ENCODE measurements at places on chromosomes 7 and 10.

- no peak for DNase-seq
Observed at GRCh38 chr7:1136841-1137516, 23.0 kb downstream of the ZFAND2A start.

DNA sequence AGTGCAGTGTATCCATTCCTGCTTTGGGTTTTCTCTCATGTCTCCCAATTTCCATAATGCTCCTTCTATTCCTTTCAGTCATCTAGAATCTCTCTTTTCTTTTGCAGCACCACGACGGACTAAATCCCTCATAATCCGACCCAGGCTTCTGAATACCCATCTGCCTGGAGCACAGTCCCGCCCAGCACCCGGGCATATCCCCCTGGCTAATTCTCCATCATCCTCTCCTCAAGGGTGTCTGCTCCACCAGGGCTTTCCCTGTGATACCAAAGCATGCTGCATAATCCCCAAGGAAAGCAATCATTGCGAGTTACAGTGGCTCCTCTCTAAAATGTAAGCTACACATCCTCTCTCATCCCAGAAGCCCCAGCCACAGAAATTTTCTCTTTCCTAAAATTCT is 321.9 kb downstream of the CCDC3 start:
- no peak for DNase-seq

DNA sequence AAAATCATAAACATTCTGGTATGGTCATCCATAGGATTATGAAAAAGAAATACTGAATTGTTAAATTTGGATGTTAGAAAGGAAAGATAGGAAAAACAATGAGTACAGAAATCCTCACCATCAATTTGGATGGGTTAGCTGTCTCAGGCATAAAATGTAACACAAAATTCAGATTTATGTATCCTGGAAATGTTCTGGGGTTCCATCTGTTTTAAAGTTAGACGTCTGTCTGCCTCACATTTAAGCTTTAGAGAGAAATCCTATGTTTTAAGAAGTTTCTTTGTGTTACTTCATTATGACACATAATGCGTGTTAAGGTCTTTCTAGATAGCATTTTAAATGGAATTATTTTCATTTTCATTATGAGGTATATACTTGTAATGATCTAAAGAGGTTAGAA is 103.5 kb downstream of the REEP3 start:
- no peak for DNase-seq

- DNase-seq = no peak
Observed at GRCh38 chr10:71597821-71598498, 121.6 kb downstream of the C10orf105 start.

DNA sequence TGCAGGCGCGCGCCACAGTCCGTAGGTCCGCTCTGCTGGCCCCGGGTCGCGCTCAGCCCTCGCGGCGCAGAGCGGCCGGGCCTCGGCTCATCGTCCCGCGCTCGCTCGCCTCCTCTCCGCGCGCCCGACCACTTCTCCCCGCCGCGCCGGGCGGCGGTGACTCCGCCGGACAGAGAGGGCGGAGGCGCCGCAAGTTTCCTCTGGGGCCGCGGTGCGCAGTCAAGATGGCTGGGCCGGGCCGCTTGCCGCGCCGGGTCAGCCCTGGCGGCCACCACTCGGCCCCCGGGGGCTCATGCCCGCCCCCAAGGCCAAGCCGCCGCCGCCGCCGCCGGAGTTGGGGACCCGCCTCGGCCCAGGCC is 441 bp downstream of the FZD8 start:
- DNase-seq = no peak

DNA sequence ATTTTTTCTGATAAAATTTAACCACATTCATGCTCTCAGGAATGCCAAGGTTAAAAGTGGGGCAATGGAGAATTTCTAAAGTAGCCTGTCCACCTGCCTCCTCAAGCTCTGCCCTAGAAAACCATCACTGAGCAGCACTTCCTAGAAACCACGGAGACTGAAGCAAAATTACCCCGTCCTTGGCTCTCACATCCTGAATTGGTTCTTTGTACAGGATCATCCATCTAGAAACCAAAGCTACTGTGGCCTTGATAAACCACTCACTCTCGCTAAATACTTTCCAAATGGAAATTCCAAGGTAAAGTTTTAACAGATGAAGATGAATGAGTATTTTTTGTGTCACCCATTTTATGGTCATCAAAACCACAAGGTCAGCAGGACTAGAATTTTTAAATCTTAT is 96.6 kb downstream of the AVL9 start:
- DNase-seq = no peak

GRCh38 chr10:31352436-31353226 is 33.6 kb downstream of the ZEB1 start:
- DNase-seq = no peak

DNA sequence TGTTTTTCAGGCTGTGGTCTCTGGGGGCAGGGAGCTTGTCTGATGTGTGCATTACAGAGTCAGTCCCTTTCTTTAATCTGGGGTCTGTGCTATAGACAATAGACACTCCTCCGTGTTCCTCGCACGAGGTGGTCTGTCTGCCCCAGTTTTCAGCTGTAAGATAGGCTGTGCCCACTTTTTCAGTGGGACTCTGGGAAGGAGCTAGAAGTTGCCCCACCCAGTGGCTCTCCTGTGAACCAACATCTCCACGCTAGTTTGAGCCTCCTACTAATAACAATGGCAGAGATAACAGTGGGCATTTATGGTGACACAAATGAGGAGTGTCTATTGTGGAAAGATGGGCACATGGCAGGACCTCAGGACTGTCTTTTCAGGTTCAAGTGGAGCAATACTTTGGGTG is 44.0 kb downstream of the ADRB1 start:
- DNase-seq = no peak

DNA sequence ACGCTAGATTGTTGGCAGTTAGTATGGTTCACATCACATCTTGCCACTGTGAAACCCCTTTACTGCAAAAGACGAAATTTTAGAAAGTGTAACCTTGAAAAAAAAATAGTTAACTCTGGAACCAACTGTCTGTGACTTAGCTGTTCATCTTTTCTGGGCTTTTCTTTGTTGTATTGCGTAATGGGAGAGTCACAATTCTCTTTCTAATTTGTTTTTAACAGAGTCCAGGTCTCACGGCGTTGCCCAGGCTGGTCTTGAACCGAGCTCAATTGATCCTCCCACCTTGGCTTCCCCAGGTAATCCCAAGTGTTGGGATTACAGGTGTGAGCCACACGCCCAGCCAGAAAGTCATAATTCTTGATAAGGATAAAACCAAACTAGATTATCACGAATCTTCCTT is 14.5 kb downstream of the UBE3C start:
- DNase-seq = no peak

DNA sequence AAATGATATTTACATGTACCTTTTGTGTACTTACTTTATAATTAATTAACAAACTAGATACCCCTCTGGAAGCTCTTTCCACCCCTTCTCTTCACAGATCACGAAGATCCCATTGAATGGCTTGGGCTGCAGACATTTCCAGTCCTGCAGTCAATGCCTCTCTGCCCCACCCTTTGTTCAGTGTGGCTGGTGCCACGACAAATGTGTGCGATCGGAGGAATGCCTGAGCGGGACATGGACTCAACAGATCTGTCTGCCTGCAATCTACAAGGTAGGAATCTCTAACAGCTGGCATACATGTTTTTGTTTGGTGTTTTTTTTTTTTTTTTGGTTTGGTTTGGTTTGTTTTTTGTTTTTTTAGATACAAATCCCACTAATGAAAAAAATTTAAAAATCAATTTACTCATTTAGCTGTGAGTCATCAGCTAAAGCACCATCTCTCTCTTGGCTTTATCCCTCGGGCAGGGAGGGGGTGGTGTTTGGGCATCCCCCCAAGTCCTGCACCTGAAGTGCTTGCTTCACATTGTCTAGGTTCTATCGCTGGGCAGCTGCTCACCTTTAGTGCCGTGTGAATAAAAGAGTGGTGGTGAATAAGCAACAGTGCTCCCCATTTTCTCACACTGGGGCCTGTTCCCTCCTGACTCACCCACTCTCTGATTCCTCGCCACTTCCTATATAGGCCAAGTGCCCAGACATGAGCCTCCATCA is 68.9 kb downstream of the MET start:
- no peak for DNase-seq

Measured in stimulated activated CD8-positive, alpha-beta memory T cell treated with anti-CD3 and anti-CD28 coated beads, Interleukin-12 subunit alpha, Interleukin-12 subunit beta, amount 100 ng/mL, for 1 hour (primary cell).